Dermis microvascular lymphatic vessel endothelial cell (primary cell): ENCODE measurements at places on chromosomes 4 and X.

DNA sequence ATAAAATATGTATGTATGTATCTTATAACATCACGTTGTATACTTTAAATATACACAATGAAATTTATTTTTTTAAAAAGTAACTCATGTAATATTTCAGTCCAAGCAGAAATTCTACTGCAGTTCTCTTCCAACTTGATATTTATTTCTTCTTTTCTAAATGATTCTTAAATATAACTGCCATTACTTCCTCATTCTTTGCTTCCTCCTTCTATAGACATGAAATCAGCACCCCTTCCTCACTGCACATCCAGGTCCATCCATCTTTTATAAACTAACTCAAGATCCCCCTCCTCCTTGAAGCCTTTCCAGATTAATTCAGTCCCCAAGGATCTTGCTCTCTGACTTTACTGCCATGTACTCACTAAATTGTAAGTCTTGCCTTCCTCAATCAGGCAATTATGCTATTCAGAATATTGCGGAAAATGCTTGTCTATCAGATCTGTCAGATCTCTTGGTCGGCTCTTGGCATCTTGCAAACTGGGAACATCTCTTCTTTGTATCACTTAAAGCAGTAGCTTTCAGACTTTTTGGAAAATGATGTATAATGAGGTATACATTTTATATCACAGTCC is 3.7 kb downstream of the GPRIN3 start:
- no peak for DNase-seq

DNA sequence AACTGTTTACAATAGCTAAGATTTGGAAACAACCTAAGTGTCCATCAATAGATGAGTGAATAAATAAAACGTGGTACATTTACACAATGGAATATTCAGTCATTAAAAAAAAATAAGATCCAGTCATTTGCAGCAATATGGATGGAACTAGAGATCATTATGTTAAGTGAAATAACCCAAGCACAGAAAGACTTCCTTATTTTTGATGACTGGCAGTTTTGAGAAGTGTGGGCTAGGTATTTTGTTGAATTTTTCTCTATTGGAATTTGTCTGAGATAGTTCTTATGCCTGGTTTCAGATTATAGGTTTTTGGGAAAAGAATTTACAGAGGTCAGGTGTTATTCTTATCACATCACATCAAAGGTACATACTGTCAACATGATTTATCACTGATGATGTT is 293.8 kb upstream of the ARSJ start:
- no peak for DNase-seq

DNA sequence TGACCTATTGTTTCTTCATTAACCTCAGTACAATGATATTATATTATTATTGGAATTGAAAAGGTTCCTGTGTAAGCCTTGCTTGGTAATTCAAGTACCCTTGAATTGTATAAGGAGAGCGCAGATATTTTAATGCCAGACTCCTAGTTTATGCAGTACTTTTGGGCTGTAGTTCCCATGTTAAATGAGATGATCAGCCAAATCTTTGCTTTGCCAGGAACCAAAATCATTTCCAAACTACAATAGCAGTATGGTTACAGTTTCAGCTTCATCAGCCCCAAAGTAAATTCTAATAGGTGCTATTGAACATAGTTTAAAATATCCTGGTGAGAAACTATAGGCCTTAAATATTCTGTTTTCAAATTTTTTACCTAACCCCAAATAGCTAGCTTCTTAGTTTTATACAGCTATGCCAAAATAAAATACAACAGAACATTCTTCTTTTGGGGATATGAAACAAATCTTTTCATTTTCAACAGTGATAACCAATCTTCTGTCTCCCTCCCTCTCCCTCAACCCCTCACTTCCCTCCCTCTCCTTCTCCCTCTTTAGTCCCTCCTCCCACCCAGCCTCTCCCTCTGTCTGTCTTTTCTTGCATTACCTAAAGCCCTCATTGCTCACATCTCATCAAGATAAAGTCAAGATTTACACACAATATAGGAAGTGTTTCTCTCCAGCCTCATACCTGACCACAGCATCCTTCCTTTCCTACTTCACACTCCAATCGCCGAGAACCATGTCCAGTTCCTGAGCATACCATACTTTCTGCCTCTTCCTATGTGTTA is 190.1 kb downstream of the SHROOM3 start:
- no peak for DNase-seq

DNA sequence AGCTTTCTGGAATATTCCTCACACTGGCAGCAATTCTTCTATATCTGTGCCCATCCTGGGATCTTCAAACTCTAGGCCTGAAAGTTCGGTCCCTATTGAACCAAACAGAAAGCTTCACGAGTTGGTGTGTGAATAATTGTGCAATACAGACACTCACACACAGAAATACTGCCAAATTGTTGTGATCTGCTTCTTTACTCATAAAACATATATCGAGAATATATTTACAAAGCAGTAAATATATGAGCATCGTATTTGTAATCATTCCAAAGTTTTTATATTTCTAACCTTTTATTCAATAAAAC is 56.6 kb upstream of the BEX4 start:
- DNase-seq, result no peak

DNA sequence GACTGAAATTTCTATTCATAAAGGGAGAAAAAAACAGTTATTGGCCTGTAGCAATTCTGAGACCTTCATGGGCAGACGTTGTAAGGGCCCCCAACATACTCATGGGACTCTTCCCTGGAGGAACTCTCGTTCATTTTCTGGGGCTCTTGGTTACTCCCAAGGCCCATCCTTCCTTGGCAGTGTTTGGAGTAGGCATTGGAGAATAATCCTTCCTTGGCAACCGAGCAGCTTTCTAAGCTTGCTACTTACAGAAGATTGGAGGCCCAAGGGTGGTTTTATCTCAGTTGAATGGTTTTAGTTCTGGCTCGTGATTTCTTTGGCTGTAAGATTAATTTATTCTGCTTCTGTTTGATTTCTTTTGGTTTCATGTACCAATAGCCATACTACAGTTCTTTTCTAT is 50.4 kb downstream of the ALG13 start:
- no peak for DNase-seq

- peak; percentile 22 for DNase-seq
Observed at GRCh38 chr4:89837385-89837992, 528 bp upstream of the SNCA start.

DNA sequence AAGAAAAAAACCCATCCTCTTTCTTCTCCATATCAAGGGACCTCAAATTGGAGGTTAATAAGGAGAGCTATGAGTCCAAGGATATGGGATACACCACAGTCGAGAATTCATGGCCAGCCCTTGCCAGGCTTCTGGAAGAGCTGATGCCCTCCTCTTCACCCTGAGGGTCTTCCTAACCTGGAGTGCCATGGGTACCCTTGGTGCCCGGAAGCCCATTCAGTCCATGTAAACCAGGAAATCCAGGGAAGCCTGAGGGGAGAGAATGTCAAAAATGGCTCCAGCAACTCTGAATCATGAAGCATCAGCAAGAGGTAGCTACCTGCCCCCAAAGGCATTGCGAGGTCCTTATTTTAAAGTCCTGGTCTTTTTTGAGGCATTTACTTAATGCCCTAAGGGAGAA is 78.2 kb downstream of the ATG4A start:
- no peak for DNase-seq

- DNase-seq, result no peak
Observed at GRCh38 chr4:72777436-72777835, 208.4 kb upstream of the ADAMTS3 start.

GRCh38 chrX:140672840-140673731 is 36.5 kb upstream of the LINC00632 start:
- DNase-seq, result no peak

- peak; percentile 37 for DNase-seq
Observed at GRCh38 chr4:153115322-153116290, 88.6 kb upstream of the TRIM2 start.

DNA sequence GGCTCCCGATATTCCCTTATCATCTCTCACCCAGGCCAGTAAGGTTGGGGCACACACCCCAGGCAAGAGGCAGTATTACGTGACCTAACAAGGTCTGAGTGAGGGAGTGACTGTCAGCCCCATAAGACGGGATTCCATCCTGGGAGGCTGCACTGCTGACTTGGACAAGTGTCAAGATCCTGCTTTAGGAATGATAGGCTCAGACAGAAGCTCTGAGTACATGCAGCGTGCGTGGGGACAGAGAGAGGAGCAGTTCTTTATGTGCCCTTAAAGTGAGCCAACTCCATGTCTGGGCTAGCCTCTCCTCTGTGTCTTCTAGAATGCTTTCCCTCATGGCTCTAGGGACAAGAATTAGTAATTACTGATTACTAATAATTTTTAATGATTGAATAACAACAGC is 142.2 kb upstream of the PRPS2 start:
- DNase-seq, result no peak

DNA sequence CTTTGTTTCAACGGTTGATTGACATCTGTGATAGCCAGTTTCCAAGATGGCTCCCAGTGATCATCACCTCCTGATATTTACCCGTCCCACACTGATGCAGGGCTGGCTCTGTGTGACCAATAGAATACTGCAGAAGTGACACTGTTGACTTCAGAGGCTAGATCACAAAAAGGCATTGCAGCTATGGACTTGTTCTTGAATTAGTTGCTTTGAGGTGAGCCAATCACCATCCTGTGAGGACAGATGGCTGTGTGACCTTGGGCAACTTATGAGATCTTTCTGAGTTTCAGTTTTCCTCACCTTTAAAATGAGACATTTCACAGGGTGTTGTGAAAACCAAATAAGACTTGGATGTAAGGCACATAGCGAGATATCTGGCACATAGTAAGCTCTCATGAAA is 1.8 kb upstream of the GPR82 start:
- no peak for DNase-seq

DNA sequence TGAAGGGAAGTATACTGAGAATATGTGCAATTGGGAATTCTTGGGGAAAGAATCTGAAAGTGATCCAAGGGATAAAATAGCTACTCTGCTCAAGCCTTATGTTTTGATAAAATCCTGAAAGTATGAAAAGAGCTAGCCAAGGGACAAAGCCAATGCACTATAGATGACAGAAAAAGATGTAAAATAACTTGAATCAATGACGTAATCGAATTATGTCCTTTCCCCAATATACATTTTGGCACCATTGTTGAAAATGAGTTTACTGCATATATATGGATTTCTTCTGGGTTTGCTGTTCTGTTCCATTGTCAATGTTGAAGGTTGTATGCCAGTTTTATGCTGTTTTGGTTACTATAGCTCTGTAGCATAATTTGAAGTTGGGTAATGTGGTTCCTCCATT is 407.3 kb downstream of the DCAF12L2 start:
- no peak for DNase-seq

- peak; percentile 24 for DNase-seq
Observed at GRCh38 chr4:83657336-83657735, 121.4 kb downstream of the GPAT3 start.

DNA sequence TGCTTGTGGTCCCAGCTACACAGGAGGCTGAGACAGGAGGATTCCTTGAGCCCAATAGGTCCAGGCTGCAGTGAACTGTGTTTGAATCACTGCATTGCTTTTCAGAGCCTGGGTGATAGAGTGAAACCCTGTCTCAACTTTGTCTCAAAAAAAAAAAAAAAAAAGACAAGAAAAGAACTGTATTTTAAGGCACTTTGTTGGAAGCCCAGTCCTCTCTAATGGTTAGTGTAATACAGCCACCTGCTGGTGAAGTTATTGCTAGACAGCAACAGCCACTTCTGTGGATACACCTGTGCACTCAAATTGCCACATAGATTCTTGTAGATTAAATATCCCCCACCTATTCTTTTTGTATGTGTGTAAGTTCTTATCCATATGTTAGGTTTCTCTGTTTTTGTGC is 10.1 kb upstream of the FGG start:
- DNase-seq, result no peak

DNA sequence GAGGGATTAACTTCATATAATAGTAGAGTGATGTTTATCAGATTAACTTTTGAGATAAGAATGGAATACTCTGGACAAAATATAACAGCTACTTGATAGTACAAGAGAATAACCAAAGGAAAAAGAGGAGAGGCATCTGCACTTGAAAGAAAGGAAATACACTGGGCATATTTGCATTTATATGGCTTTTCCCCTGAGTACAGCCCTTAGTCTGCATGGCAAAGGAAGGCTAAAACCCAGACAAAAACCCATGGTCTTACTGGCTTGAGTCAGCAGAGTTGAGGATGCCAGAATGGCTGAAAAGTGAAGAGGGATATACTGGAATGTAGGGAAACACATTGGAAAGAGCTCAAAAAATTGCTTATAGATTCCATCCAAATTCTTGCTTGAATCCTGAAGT is 101.6 kb downstream of the COL4A5 start:
- no peak for DNase-seq

DNA sequence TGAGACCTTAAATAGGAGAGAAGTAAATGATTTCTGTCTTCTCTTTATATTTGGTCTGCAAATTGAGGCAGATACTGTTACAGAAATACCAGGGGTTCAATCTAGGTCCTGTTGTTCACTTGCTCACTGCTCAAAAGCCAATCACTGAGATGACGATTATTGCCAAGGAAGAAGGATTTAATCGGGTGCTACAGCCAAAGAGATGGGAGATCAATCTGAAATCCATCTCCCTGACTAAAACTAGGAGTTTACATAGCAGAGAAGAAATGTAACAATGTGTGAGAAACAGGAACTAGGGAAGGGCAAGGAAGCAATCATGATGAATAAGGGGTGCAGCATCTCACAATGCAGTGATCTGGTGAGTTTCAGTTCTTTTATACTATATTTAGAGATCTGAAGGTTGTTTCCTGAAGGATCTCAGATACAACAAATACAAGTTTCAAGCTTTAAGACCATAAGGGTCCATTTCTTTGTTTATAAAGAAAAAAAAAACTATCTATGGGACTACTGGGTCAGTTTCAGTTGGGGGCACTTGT is 117.9 kb upstream of the FAM9B start:
- DNase-seq, result no peak

DNA sequence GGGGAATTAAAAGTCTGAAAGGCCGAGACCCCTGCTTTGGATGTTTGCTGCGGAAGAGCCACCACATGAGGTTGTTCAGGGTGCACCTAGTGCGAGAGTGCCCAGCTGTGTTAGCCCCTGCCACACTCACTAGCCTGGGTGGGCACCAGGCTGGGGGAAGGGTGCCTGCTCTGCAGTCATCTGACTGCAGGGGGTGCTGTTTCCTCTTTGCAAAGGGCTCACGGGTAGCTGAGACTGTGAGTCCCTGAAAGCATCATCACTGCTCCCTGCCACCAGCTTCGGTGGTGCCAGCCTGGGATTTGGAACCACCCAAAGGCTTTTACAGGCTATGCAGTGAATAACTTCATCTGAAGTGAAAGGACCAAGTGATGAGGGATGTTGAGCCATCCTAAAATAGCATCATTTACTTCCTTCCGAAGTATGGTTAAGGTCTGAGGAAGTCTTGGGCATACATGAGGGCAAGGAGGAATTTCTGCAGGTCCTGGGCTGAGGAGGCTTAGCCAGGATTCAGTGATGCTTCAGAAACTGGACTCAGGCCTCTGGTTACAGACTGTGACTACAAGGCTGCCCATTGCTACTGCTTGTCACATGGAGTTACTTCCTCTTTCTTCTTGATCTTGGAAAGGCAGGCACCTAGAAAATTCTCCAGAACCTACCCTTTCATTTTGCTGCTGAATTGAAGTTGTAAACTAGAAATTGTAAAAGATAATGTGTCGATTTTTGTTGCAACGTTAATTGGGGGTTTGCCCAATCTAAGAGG is 293.2 kb upstream of the PRPS2 start:
- DNase-seq, result no peak
